ENCODE measurements at places on chromosomes 12 and 14.

DNA sequence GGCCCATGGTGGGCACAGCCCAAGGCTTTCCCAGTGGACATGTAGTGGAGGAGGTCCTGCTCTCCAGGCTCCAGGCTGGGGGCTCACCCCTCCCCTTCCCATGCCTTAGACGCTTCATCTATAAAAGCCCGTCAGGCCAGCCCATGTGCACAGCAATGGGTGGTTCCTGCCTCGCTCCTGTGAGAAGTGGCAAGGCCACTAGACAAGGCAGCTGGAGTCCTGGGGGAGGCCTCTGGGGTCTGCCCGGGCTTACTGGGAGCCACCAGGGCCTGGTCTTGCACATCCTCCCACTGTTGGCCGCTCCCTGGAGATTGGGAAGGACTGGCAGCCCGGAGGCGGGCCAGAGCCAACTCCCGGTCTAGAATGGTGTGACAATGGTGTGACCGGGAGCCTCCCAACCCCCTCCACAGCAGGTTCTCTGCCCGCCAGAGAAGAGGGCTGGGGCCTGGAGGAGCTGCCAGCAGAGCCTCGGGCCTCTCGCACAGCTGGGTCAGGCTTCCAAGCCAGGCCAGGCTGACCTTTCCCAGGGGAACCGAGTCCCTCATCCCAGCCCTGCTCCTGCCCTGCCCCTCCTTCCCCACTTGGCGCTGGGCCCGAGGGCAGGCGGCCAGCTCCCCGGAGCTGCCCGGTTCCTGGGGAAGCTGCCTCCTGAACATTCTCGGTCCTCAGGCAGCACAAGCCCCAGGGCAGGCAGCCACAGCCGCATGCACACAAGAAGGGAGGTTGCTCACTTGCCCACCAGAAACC lies 97.9 kb downstream of the RFLNA start:
- no peak for DNase-seq

DNA sequence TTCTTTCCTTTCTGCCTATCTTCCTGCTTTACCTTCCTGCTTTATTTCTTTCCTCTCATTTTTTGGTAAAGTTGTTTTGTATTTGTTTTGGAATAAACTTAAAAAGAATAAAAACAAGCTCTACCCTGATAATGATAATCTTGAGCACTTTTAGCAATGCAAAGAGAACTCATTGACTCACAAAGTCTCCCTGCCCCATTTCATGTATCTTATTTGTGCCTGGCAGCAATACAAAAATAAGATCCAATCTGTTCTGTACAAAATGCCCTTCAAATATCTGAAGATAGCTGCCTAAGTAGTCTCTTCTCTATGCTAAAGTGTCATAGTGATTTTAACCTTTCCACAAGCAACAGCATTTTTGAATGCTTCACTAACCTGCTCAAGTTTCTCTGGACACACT lies 31.1 kb upstream of the ETNK1 start:
- DNase-seq, result no peak

- no peak for DNase-seq
Observed at GRCh38 chr12:2582631-2583030, 212.1 kb upstream of the FKBP4 start.

DNA sequence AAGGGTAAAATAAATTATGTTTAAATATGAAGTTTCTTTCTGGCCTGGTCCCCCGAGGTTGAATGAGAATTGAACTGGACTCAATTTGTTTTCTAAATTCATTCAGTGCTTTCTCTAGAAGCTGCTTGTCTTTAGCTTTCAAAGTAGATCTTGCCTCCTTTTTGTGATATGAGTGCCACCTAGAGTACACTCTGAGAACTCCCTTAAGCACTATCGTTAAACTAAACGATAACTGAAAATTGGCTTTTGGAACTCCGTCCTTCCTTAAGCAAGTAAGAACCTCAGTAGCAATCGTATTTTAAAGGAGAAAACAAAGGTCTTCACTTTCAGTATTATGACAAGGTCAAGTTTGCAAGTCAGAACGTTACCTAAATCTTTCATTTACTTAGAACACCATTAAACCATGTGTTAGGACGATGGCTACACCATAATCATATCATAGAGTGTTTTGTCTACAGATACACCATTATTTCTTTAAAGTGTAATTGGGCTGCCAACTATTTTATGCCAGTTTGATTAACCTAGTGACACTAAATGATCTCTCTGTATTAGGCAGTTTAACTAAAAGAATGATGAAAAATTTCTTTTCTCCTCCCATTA lies 364.8 kb downstream of the SNAPC1 start:
- DNase-seq, result peak; percentile 49

DNA sequence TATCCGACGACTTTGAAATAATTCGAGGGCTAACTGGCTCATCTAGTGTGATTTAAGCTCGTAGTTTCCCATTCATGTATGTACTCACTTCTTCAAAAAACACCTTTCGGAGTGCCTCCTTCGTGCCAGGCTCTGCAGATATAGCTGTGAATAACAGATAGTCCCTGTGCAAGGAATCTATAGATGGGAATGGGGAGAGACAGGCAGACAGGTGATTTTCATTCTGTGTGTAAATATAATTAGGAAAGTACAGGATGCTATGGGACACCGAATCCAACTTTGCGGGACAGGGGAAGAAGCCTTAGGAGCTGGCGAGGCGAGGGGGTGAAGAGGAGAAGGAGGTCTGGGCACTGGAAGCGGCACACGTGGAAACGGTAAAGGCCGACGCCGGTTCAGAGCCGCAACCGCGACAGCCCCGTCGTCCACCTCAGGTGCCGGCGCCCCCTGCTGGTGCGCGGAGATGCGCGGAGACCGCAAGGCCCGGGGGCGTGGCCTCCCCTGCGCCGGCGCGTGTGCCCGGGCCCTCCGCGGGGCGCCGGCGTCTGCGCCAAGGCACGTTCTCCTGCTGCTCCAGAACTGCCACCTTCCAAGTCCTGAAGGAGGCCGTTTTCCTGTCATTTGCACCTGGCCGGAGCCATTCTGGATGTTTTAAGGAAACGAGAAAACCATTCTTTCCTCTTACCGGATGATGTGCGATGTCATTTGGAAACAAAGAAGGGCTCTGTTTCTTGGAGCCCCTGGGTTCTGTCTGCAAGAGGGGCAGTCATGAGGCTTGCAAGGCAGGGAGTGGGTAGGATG lies 18.0 kb upstream of the CACNA1C start:
- DNase-seq, result peak; percentile 79

DNA sequence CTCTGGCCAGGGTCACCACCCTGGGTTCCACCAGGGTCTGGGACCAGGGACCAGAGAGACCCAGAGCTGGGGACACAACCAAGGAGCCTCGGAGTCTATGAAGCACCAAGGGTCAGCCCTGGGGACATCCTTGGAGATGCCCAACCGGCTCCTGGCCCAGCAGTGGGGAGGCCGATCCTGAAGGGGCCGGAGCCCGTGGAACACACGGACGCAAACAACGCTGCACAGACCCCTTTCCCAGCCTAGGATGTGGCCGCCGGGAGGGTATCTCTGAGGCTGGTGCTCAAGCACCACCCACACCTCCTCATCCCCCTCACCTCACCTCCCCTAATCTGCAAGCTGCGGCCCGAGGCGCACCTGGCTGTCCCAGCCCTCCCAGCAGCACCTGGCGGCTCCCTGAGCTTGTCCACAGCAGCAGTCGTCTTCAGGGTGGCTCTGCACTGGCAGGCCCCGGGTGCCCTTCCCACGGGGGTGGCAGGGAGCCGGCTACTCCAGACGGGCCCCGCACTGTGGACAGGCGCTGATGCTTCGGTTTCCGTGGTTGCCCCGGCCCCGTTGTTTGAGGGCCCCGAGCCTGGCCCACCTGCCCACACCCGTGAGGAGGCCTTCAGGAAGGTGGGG lies 146.8 kb upstream of the C14orf180 start:
- no peak for DNase-seq

GRCh38 chr14:30389877-30390385 lies 169.0 kb upstream of the G2E3 start:
- no peak for DNase-seq

DNA sequence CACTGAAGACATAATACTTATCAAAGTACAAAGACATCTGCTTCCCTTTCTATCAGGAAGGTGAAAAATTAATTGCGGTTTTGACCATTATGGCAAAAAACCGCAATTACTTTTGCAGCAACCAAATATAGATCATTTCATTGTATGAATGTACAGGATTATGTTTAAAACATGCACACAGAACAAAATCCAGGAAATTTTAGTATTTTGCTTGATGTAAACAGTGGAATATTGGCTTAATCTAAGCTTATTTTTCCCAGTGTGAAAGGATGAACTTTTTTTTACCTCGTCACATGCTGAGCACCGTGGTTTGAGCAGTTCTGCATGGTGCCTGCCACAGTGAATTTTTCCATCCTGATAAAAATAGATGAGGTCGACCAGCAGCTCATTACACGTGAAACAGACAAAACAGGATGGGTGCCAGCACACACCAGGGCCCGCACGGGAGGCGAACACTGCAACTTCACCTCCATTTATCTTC lies 121.2 kb downstream of the PRICKLE1 start:
- DNase-seq, result no peak

DNA sequence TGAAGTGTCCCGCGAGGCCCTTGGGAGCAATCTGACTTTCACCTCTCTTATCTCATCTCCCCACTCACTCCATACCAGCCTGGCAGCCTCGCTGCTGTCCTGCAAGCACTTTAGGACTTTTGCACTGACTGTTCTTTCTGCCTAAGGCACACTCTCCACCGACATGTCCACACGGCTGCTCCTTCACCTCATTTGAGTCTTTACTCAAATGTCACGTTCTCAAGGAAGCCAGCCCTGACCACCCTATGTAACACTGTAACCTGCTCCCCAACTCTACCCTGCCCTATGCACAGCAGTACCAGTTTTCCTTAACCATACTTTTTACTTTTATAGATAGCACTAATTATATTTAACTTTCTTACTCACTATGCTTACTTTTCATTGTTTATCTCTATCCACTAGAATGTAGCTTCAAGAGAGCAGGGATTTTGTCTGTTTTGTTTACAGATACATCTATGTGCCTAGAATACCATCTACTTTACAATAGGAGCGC lies 32.0 kb downstream of the PRKD1 start:
- no peak for DNase-seq

DNA sequence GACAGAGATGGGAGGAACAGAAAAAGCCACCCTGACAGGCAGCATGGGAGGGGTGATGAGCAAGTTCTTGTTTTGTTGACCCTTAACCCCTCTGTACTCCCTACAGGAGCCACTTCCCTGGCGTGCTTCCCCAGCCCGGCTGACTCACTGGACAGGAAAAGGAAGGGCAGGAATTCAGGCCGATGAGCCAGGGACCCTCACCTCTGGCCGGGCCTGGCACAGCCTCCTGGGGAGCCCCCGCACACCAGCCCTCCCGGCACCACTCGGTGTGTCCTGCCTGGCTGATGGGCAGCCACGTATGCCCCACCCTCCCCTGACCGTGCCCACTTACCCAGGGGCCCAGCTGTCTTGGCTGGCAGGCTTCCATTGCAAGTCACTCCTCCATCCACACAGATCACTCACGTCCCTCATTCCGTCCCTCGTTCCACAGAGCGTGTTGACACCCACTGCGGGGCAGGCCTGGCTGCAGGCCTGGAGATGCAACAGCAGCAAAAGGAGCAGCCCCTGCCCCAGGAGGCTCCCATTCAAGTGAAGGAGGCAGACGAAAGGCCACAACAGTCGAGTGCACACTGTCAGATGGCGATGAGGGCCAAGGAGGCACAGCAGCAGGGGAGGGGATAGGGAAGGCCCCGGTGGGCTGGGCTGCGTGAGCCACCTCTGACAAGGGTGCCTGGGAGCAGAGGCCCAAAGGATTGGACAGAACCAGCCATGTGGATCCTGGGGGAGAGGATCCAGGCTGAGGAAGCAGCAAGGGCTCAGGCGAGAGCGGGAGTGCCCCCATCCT lies 19.7 kb upstream of the CD9 start:
- DNase-seq, result peak; percentile 63

DNA sequence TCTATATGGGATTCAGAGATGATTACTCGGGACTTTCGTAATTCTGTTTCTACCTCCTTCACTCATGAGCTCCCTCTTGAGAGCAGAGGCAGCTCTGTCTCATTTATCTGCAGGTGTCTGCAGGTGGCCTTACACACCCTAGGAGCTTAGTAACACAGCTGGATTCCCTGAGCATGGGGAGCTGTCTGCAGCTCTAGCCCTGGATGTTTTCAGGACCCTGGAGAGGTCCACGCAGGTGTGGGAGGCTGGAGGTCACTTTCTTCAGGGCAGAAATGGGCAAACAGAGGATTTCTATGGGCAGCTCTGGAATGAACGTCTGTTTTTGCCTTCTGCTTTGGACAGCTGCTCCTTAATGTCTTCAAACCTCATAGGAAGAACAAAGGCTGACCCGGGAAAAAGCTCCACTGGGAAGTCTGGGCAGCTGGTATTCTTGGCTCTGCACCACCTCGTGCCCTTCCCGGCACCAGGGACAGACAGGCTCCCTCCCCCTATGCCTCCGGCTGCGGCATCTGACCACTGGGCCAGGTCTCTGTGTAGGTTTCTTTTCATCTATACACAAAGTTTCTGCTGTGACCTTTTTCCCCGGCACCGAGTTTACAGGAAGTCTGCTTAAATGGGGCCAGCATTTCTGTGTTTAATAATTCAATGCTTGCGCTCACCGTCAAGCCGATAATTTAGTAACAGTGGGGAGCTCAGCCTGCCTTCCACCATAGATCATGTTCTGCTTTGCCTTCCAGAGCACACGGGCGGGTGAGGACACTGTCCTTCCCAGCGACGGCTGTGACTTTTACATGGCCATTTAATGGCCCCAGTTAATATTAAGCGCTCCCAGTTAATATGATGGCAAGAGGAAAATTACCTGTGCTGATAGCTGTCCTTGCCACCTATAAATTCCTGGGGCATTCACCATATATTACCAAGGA lies 320.2 kb upstream of the SFSWAP start:
- DNase-seq, result no peak

DNA sequence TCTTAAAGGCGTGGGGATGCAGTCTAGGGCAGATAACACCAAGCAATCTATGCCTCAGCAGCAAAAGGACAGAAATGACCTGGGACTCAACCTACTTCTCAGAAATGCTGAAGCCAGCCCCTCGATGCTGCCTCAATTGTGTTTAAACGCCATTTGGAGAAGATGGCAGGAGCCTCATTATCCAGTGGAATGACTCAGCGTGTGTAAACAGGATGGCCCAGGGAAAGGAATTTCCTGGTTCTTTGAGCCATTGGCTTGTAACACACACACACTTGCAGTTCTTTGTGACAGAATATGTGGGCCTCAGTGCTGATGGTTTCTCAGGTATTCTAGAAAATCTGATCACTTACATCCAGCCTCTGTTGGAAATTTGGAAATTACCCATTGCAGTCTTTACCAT lies 154.3 kb downstream of the NTF3 start:
- DNase-seq, result no peak
